COR-L47 (cell line): ENCODE measurements at places on chromosomes 3 and 15.

GRCh38 chr3:184203526-184203925, 17.5 kb downstream of the ABCF3 start:
- no peak for DNase-seq

DNA sequence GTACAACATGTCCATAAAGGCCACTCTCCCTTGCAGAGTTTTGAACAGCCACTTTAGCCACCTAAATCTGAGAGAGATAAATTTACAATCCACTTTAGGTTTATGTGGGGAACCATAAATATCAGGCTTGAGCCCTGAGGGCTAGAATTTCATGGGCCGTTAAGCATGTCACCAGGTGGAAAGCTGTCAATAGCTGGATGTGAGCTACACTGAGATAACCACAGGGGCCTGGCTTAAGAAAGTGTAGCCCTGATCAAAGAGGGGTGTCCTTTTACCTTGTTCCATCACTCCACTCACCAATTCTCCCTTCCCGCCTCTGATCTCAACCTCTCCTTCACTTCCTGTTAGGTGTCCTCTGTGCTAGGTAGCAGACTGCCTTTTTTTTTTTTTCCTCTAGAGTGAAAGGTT, 172.8 kb upstream of the ICE2 start:
- no peak for DNase-seq

DNA sequence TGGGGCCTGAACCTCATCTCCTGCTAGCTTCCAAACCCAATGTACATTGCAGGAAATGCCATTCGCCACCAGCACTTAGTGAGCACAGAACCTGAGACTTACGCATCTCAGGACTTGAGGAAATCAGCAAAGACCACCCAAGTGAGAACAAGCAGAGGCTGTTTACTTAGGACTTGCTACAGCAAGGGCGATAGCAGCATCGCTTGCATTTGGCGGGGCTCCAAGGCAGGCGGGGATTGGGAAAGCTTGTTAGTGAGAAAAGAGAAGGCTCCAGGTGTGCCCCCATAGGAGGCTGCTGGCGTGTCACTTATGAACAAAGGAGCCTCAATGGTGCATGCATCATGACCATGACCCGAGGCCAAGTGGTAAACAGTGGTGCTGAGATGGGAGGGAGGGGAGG, 19.7 kb downstream of the SLC6A20 start:
- peak; percentile 66 for DNase-seq

GRCh38 chr15:26101443-26101842, 238.3 kb upstream of the ATP10A start:
- no peak for DNase-seq

DNA sequence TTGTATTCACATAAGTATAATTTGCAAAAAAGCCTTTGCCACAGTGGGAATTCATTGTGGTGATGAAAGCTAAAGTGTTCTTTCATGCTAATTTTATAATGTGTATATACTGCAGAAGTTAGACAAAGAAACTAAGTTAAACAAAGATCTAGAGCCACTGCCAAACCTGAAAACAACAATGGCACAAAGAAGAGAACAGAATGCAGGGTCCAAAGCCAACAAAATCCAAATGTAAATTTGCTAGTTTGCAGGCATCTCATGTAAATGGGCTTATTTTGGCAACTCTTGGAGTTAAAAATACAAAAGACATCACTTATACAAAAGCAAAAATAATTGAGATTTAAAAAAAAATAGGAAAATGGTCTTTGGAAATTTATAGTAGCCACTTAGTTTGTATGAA, 123.0 kb downstream of the TCF12 start:
- peak; percentile 62 for DNase-seq

DNA sequence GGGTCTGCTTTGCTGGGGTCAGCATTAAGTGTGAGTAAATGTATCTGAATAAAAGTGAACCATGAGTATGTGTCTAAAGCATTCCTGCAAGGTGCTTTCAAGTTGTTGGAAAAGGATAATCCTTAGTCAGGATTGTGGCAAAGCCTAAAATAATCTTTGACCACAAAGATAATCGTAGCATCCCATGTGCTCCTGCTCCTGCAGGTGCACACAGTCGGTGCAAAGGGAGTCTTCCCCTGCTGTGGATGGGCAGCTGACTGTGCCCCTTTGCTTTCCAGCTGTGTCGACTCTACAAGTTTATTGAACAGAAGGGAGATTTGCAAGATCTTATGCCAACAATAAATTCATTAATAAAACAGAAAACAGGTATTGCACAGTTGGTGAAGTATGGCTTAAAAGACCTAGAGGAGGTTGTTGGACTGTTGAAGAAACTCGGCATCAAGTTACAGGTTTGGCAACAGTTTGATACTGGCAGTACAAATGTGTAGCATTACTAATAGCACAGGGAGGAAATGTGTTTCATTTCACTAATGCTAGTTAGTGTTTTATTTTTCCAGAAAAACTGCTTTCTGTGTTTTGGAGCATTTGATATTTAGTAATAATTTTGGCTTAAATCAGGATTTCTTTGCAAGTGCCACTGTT, 22.6 kb downstream of the SRP14 start:
- no peak for DNase-seq

DNA sequence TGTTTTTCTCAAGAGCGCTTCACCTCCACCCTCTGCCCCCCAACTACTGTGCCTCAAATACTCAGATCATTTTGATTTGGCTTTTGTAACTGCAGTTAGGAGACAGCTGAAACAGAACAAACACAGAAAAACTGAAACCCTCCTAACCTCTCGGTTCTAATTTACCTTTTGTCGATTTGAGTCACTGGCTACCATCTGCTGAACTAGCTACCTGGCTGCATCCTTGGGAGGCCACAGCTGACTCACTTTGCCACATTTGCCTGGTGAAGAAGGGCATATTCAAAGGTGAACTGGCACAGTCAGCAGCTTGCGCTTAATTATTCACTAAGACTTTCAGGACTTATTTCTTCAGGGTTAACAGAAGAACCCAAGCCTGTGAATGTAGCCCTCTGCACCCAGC, 117.7 kb downstream of the FOXB1 start:
- DNase-seq: no peak

GRCh38 chr3:61162965-61163364, 88.3 kb downstream of the FHIT start:
- DNase-seq: no peak

- DNase-seq: no peak
Observed at GRCh38 chr3:116809208-116809607, 99.6 kb downstream of the TUSC7 start.

GRCh38 chr3:150653110-150653561, 50.0 kb downstream of the SELENOT start:
- no peak for DNase-seq

GRCh38 chr3:156344215-156344614, 210.7 kb downstream of the SSR3 start:
- DNase-seq: no peak

- no peak for DNase-seq
Observed at GRCh38 chr3:178629430-178630178, 93.4 kb downstream of the KCNMB2 start.

DNA sequence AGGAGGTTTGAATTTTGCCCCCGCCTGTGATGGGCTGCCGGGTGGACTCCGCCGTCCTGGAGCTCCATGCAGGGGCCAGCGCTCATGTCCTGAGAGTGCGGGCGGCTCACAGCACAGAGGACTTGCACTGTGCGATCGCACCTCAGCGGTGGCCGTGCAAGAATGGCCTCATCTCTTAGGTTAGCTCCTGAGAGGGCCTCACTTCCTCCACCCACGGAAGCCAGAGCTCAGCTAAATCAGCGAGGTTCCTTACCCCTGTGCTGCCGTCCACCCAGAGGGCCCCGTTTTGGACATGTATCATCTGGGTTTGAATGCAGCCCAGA, 72.0 kb upstream of the PCSK6 start:
- no peak for DNase-seq

DNA sequence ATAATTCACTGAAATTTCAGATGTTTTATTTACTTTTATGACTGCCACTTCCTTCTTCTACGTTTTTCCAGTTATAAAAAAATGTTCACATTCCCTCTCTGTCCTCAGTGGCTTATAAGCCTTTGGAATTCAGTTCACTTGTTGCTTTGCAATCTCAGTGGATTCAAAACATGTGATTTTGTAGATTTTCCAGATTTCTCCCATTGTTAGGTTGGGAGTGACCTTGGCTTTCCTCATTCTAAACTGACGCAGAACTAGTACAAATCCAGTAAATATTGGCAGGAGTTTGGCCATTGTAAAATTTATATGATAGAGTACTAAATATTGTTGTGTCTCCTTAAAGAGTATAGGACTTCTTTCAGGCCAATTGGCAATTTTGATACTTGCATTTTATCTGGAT, 812.3 kb upstream of the ROBO1 start:
- no peak for DNase-seq

GRCh38 chr3:147412917-147413685, 3.9 kb downstream of the ZIC1 start:
- no peak for DNase-seq

DNA sequence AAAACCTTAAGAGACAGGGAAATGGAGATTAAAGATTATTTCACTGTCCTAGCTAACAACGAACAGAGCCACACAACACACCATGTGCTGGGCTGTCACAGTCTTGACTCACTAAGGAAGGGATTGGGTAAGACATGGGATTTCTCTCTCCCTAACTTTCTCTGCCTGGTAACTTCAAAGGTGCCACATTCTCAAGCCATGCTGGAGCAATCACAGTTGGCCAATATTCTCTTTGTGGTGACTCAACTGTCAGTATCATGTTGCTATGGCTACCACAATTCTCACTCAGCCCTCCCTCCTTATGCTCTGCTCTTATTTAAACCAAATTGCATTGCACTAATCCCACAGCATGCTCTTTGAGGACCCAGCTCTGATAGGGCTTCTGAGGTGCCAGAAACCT, 74.0 kb downstream of the OXNAD1 start:
- no peak for DNase-seq

DNA sequence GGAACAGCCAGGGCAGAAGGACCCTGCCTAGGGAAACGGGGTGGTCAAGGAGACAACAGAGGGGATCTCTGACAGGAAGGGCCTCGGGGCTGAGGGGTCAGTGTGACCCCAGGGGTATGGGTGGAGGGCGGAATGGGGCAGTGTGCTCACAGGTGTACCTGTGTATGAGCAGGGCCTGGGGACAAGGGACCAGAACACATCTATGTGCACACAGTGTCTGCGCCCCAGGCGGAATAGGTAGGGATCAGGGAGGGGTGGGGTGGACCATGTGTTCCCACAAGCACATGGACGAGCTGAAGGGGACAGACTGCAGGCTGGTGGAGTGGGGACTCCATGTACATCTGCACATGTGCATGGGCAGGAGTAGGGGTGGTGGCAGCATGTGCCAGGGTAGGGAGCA, 5.0 kb upstream of the TLR9 start:
- no peak for DNase-seq

- DNase-seq: no peak
Observed at GRCh38 chr3:194305356-194306108, 45.6 kb downstream of the CPN2 start.

- no peak for DNase-seq
Observed at GRCh38 chr3:139897759-139898158, 37.2 kb upstream of the CLSTN2 start.

- peak; percentile 37 for DNase-seq
Observed at GRCh38 chr3:117842086-117842485, 1132.5 kb downstream of the TUSC7 start.

- DNase-seq: no peak
Observed at GRCh38 chr15:74384881-74385643, 17.6 kb upstream of the CYP11A1 start.

- DNase-seq: no peak
Observed at GRCh38 chr3:45536316-45536715, 58.2 kb upstream of the LIMD1 start.

- DNase-seq: no peak
Observed at GRCh38 chr3:4804161-4805058, 174.8 kb upstream of the BHLHE40 start.

- no peak for DNase-seq
Observed at GRCh38 chr3:108877901-108878300, 55.3 kb downstream of the TRAT1 start.

GRCh38 chr3:111723293-111724215, 128.4 kb upstream of the ZBED2 start:
- peak; percentile 78 for DNase-seq

GRCh38 chr15:51672155-51672687, 9.1 kb upstream of the SCG3 start:
- DNase-seq: no peak

GRCh38 chr3:98764472-98764884, 1.3 kb downstream of the ST3GAL6 start:
- DNase-seq: no peak

GRCh38 chr3:13301286-13301987, 118.7 kb downstream of the NUP210 start:
- DNase-seq: no peak

DNA sequence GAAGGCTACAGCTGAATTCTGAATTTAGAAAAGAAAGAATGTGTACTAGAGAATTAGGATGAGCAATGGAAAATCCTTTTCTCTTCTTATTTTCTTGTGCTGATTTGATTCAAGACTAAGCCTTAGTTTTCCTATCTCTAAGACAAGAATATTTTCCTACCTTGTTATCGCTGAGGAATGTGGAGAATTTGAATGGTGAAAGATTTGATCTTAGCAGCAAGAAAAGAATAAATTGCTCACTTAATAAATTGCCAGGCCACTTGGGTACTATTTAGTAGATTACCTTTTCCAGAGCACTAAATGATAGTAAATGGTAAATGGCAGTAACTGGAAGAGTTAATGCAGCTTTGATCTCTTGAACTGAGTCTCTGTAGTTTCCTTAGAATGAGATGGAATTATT, 145.7 kb upstream of the MEIS2 start:
- DNase-seq: no peak

GRCh38 chr3:70829092-70829491, 516.7 kb upstream of the MDFIC2 start:
- no peak for DNase-seq

- no peak for DNase-seq
Observed at GRCh38 chr15:90957031-90957790, 2.5 kb downstream of the RCCD1 start.

DNA sequence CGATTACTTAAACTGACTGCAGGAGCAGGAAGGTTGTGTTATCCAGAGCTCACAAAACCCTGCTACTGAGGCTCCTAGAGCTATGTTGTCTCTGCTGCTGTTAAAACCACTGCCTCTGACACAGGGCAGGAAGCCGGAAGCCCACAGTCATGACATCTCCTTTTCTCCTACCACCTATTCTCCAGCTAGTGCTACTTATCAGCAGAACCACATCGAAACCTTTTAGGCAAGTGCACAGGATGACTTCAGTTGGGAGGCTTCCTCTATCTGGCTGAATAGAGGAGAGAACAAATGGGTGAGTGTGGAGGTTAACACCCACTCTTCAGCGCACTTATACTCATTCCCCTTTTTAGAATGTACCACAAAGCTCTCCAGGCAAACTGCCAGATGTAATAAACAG, 638.0 kb downstream of the OTOL1 start:
- no peak for DNase-seq

- no peak for DNase-seq
Observed at GRCh38 chr3:129651435-129652202, 45.1 kb upstream of the PLXND1 start.

GRCh38 chr3:105614288-105615030, 247.8 kb downstream of the ALCAM start:
- no peak for DNase-seq
